ENCODE measurements at places on chromosomes 16 and 17.
A peak's percentile ranks its signal among the peaks of the same experiment; 100 is the strongest.

DNA sequence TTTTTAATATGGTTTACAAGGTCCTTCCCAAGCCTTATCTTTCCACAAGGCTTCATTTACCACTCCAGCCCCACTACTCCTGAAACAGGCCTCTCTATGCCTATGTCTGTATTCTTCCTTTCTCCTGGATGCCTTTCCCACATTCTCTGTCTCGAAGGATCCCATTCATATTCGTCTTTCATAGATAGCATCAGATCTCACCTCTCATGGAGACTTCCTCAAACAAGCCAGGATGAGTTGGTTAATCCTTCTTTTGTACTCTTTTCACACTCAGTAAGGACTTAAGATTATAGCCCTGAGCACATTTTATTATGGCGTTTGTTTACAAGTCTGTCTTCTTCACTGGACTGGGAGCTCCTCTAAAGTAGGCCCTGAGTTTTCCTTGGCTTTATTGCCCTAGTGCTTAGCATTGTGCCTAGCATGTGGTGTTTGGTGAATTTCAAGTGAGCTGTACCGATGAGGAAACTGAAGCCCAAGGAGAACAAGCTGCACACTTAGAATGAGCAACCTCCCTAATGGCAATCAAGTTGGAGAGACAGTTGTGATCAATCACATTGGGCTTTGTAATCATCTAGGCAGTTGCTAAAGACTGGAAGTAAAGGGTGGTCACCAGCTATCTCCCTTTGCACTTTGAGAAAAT, 10.0 kb upstream of the TBX4 start:
- DNase-seq, result no peak

DNA sequence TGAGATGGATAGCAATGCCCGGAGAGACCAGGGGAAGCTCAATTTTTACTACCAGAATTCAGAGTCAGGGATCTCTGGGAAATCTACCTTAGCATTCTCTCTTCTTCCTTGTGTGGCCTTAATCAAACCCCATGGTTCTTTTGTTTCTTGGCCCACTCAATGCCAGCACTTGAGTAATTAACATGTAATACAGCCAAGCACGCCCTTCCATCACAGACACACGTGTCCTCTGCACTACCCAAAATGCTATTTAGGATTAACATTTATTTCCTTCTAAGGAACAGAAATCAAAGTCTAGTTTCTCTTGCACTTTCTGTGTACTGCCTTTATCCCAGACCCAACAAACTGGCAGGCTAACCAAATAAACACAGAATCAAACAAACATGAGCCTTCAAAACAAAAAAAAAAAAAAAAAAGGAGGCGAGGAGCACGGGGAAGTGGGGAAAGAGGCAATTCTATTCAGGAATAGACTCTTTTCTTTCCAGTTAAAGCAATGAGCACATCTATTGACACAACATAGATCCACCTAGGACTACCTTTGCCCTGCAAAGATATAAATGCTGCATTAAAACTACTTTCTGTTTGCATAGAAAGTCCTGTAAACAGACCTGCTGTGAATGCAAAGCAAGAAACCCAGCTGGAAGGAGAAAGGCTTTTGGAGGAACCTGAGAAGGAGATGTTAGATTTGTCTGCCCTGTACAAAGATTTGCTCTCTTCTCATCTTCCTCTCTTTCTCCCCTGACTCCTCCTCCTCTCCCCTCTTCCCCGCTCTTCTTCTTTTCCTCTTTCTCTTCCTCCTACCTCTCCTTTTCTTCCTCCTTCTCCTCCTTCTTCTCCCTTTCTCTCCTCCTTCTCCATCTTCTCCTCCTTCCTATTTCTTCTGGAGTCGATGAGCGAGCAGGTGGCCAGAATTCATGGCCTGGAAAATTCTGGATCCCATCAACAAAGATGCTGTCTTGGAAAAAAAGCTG, 294.4 kb downstream of the NPIPA8 start:
- DNase-seq, result no peak

- no peak for DNase-seq
These were observed 36.3 kb upstream of the PRSS54 start for GRCh38 chr16:58331024-58331707.

GRCh38 chr16:30033270-30033669, 2.2 kb upstream of the TLCD3B start:
- no peak for DNase-seq

DNA sequence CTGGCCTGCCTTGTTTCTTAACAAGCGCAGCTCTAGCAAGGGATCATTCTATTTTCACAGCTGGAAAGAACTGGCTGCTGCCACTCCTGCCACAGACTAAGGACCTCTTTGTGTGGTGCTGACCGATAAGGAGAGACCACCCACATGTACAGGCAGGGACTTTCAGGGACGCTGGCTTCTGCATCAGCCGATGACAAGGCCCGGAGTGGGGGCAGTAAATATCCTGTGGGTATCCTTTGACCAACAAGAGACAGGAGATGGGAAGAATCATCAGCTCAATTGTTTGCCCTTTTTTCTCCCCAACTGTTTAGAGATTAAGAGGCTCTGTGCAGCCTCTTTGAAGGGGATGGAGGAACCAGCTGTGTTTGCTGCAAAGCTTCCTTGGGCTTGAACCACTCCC, 9.2 kb upstream of the ITPRIPL2 start:
- DNase-seq, result no peak

GRCh38 chr17:5794881-5795506, 210.7 kb upstream of the NLRP1 start:
- DNase-seq, result no peak

GRCh38 chr17:34487626-34488025, 91.8 kb upstream of the TMEM132E start:
- no peak for DNase-seq

GRCh38 chr17:79263191-79263590, 188.6 kb downstream of the ENGASE start:
- no peak for DNase-seq

GRCh38 chr16:79509211-79509631, 91.3 kb downstream of the MAF start:
- DNase-seq, result no peak

- no peak for DNase-seq
These were observed 72.8 kb upstream of the TOB1 start for GRCh38 chr17:50938821-50939541.

GRCh38 chr17:19812407-19812806, 55.3 kb downstream of the ULK2 start:
- DNase-seq, result peak; percentile 12

GRCh38 chr16:78443542-78444364, 344.3 kb downstream of the WWOX start:
- no peak for DNase-seq

DNA sequence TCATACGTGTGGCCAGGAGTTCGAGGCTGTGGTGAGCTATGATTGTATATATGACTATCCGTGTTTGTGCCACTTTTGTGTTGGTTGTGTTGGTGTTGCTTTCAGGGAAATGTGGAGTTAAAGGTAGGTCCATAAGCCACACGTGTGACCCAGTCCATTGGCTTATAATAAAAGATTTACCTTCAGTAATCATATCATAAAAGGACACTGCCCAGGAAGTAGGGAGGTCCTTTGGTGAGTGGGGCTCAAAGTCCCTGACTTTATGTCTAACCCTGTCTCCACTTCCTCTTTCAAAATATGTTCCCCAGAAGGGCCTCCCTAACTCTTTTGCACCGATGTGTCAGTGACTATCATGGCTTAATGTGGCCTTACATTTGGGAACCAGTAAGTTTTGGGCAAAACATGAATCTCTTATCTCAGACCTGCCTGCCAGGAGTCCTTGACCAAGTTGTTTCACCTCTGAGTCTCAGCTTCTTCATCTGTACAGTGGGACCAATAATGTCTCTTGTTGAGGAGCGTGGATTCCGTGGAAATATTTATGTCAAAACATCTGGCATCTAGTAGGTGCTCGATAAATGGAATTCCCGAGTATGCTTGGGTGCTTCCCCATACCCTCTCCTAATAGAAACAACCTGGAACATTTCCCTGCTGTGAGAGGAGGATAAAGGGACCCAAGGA, 4.8 kb downstream of the TNP2 start:
- no peak for DNase-seq

- no peak for DNase-seq
These were observed 9.6 kb downstream of the POLR2C start for GRCh38 chr16:57471852-57472664.

DNA sequence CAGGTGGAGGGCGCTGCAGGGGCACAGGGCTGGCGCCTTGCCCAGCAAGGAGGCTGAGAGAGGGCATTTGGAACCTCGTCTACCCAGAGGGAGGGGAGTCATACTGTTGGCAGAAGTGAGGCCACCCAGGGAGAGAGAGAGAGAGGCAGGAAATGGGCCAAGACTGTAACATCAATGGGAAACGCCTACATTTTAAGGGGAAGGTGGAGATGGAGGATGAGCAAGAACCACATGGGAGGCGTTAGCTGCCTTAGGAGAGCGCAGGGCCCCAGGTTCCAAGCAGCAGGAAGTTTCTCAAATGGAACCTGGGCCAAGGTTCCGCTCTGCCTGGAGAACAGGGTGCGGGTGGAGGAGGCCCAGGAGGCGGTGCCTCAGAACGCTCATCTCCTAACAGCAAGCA, 2.7 kb upstream of the WFDC1 start:
- DNase-seq, result no peak

DNA sequence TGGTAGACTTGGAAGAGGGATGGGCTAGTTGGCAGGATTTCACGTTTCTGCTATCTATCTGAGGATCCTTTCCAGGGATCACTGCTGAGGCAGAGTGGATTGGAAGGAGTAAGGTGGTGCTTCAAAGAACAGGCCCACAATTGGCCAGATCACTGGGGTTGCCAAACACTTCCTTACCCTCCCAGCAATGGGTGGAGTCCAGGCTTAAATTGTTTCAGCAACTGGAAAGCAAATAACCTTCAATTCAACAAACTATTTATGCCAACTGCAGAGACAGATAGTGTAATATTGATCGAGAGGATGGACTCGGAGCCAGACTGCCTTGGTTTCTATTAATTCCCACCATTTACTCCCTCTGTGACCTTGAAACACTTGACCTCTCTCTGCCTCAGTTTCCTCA, 2.1 kb downstream of the ARRB2 start:
- no peak for DNase-seq

- DNase-seq, result no peak
These were observed 60.2 kb upstream of the KSR1 start for GRCh38 chr17:27396045-27396444.

DNA sequence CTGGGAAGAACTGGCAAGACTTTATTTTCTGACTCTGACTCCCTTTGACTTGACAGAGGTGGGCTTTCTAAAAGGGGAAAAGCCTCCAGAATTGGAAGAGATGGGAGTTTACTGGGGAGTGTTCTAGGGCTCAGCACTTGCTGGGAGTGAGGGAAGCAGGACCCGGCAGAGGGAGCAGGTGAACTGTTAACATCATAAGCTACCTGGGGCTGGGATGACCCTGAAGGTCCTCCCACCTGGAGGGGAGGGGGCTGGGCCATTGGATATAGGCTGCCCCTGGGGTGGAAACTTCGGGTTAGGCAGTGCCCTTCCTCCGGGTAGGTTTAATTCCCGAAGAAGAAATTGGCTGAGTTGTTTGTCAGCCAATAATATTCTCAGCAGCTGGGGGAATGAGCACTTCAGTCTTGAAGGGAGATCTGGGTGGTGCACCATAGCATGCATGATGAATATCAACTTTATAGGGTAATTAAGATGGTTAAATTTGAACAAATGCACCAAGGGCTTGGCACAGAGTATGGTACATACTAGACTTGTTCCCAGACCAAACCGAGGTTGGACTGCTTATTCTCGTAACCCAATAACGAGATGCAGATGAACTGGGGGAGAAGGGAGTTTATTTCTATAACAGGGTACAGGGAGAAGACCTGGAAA, 337.0 kb downstream of the HAPSTR1 start:
- no peak for DNase-seq

DNA sequence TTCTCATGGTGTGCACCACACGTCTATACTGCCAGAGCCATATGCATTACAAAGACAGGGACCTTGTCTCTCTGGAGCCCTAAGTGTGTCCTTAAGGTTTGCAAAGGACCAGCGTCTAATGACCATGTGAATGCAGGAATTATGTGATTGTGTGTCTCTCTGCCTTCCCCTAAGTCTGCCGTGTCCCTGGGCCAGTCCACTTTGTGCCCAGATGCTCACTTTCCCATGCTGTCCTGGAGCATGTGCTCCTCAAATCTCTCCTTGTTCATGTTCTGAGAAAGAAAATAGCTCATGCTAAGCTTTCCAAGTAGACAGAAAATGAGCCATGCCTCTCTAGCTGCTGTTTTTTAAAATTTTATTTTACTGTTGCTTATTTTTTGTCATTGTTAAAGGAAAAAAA, 125.5 kb downstream of the RBFOX1 start:
- no peak for DNase-seq

DNA sequence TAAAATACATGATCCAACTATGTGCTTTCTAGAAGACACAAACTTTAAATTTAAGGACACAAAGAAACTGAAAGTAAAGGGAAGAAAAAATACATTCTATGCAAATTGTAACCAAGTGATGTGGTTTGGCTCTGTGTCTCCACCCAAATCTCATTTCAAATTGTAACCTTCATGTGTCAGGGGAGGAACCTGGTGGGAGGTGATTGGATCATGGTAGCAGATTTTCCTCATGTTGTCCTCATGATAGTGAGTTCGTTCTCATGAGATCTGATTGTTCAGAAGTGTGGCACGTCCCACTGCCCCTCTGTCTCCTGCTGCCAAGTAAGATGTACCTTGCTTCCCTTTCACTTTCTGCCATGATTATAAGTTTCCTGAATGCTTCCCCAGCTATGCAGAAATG, 15.0 kb downstream of the OR1A1 start:
- no peak for DNase-seq

DNA sequence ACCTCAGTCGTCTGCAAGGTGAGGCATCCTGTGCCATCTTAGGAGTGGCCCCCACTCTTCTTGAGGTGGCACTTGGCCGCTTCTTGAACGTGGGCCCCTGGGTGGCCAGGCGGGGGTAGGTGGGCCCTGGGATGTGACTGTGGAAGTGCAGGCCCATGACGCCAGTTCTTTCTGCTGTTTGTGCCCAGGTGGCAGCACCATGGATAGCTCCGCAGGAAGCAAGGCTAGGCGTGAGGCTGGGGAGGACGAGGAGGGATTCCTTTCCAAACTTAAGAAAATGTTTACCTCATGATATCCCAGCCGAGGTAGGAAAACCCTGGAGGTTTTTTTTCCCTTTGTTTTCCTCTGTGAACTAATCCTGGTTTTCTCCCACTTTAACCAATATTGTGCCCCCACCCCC, 19.8 kb downstream of the NMRAL1 start:
- DNase-seq, result no peak

DNA sequence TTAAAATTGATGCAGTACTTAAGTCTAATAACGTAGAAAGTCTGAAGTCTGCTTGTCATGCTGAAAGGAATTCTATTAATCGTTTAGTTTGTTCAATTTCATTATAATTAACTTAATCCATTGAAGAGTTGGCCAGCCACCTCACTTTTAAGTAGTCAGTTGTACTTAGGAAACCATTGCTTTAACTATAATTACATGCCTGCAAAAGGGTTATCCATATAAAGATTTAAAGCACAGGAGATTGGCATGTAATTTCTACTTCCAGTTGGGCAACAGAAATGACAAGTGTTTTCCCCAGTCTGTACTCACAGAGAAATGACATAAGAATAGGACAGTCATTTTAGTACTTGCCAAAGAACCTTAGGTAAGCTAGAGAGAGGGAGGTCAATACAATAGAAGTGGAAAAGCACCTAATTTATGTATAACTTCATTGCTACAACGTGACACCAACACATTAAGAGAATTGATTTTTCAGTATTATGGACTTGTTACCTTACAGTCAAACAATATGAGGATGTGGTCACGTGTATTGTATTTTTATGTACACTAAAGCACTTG, 3.7 kb upstream of the USP32 start:
- DNase-seq, result no peak

All from cardiac fibroblast (primary cell).